ENCODE measurements at places on chromosomes 7 and 10.

- DNase-seq: no peak
Measured at GRCh38 chr7:132092106-132092505, 484.2 kb downstream of the PLXNA4 start.

- no peak for DNase-seq
Measured at GRCh38 chr10:96448021-96448457, 65.7 kb downstream of the TLL2 start.

DNA sequence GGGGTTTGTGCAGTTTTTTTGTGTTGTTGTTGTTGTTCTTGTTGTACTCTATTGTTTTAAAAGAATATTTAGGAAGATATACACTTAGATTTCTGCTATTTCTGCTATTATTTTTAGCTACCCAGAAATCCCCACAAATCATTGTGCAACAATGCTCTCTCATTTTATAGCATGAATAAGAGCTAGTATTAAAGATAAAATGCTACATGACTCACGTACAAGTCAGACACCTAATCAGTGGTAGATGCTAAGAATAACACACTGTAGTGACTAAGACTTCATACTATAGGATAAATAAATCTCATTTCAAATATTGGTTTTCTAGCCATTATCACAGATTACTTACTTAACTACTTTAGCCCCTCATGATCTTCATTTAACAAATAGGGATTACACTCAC is 920.5 kb downstream of the KCNMA1 start:
- no peak for DNase-seq

- DNase-seq: no peak
Measured at GRCh38 chr10:125820701-125821100, 2.4 kb downstream of the UROS start.

DNA sequence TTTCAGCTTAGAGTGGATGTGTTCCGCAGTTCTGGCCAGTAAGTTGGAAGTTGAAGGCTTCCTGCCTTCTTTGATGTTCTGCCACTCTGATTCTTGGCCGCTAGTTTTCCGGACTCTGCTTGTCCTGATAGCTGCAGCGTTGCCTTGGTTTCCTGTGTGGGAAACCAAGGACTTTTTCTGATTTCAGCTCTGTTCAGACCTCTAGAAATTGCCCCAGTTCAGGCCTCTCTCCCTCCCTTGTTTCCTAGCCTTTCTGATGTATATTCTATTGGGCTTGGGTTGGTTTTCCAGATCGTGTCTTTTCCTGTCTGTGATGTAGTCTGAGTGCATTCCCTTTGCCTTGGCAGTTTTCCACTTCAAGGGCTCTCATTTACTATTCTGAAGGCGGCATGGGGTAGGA is 318.7 kb downstream of the BBS9 start:
- no peak for DNase-seq
